ENCODE measurements at places on chromosomes 3 and 15.

DNA sequence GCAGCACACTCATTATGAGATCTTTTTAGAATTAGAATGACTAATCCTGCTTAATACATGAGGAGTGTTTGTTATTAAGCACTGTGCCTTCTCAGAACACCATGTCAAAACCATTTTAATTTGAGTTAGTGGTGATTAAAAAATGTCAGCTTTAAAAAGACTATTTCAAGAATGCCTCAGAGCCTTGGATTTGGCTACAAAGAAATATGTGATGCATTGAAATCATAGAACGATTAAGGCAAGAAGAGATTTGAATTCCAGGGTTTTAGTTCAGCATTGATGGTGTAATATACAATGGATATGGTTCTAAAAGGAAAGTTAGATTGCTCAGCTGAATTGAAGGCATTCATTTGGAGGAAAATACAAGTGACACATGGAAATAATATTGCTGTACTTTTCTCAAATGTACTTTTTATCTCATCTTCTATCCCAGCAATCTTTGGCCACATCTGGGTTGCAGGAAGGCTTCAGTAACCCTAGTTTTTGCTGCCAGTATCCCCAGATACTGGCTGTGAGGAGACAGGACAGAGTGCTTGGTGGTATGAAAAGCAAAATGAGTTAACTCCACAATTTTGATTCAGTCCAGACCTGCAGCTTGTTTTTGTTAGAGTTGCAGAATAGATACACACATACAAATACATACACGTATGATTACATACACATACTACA, 303.8 kb downstream of the CLSTN2 start:
- DNase-seq = no peak

- DNase-seq = no peak
Measured at GRCh38 chr3:13546667-13547171, 2.2 kb upstream of the FBLN2 start.

- DNase-seq = no peak
Measured at GRCh38 chr3:194906970-194907629, 221.4 kb downstream of the FAM43A start.

- DNase-seq = no peak
Measured at GRCh38 chr15:40313531-40314398, 6.0 kb upstream of the PLCB2 start.

DNA sequence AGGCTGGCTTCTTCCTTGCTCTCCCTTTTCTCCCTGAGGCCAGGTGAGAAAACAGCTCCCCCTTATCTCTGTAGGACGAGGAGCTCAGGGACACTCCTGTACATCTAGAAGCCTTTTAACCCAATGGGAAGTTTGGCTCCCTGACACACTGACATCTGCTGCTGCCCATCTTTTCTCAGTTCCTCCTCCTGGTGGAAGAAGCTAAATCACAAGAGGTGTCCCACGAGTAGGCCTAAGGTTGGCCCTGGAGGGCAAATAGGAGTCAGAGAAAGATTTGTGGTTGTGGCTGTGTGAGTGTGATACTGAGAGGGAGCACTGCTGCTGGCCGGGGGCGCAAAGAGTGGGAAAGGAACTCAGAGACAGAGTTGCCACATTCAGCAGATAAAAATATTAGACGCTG, 49.5 kb downstream of the ARHGAP31 start:
- DNase-seq = no peak

GRCh38 chr3:191502583-191502982, 41.6 kb downstream of the PYDC2 start:
- no peak for DNase-seq

DNA sequence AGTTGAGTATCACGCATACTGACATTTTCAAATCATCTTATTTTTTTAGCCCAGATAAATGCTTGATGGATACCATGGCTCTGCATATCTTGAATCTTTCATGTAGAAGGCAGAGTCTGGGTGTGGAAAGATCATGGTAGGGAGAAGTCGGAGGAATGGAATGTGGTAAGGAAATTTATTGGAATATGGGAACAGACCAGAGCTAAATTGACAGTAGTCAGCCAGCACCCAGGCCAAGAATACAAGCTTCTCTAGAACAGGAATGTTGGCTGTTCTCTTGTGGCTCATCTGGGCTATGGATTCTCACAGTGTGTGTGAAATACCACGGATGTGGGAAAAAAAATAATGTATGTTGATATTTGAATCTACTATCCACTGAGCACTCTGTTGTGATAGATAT, 305.7 kb upstream of the COL8A1 start:
- no peak for DNase-seq

GRCh38 chr3:27721717-27722564, at the start of gene EOMES:
Gene EOMES, minus strand, starts transcription at chr3:27722323. Its CDS starts 29 bp downstream, at chr3:27722294.
- DNase-seq = peak; percentile 72

DNA sequence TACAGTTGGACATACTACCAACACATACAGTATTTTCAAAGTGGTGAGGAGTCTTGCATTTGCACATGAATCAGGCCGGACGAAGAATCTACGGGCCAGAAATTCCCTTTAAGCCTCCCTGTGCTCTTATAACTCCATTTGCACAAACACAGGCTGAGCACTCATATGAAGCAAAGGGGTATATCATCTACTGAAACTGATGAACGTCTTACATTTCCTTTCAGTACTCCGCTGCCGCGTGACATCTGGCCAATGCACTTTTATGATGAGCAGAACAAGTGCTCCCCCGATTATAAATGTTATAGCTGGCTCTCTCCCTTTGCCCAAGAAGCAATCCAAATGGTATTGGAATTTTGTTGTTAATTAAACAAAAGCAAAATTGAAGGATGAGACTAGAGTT, 110.3 kb upstream of the ICE2 start:
- DNase-seq = no peak

GRCh38 chr15:72163719-72164118, 33.9 kb downstream of the GRAMD2A start:
- DNase-seq = no peak

Measured in activated T-helper 2 cell treated with anti-CD3 and anti-CD28 coated beads, Interferon-gamma antibody, Interleukin-2, Interleukin-4, amounts not matched to agents 10 μg/mL and 5 μg/mL and 100 μg/mL, durations not matched to agents 14 hours and 24 hours and 36 hours (primary cell).